Mammary epithelial cell (primary cell): ENCODE measurements at places on chromosomes 7 and 10. TPM values are rescaled to one million over a fixed set of nuclear protein-coding genes. Genes with fewer than 3 reads are reported as not detected.

Gene PNLIPRP1
- polyA plus RNA-seq, result not detected

Gene VIPR2
- polyA plus RNA-seq, result not detected

Gene SPDYE16
- not detected for polyA plus RNA-seq

Gene KCP
- 0.20 TPM for polyA plus RNA-seq

Gene IKZF1
- polyA plus RNA-seq, result 0.01 TPM

Gene PITX3
- polyA plus RNA-seq, result not detected

Gene CRTAC1
- polyA plus RNA-seq, result not detected

Gene CREB3L2
- polyA plus RNA-seq, result 22.4 TPM

Gene ITGB8
- polyA plus RNA-seq, result 32.3 TPM

Gene RBM33
- polyA plus RNA-seq, result 5.0 TPM

Gene SPAG6
- polyA plus RNA-seq, result not detected

Gene GDF2
- polyA plus RNA-seq, result not detected

Gene SPDYE9
- not detected for polyA plus RNA-seq

Gene SCART1
- 0.67 TPM for polyA plus RNA-seq

Gene RPS24
- 3,275 TPM for polyA plus RNA-seq

Gene PRSS1
- polyA plus RNA-seq, result not detected

Gene PAOX
- polyA plus RNA-seq, result 2.4 TPM

Gene IQCE
- 5.4 TPM for polyA plus RNA-seq

Gene SLC26A5
- polyA plus RNA-seq, result not detected

Gene ZDHHC16
- 85.7 TPM for polyA plus RNA-seq

Gene ACTL6B
- not detected for polyA plus RNA-seq

Gene ELOVL3
- polyA plus RNA-seq, result 1.2 TPM

Gene PCGF5
- polyA plus RNA-seq, result 13.4 TPM

Gene WDR11
- polyA plus RNA-seq, result 34.0 TPM

Gene FGL2
- polyA plus RNA-seq, result 0.03 TPM

Gene SYNPO2L
- polyA plus RNA-seq, result not detected

Gene NME8
- not detected for polyA plus RNA-seq

Gene KCNMA1
- 29.7 TPM for polyA plus RNA-seq

Gene SPDYE2B
- polyA plus RNA-seq, result not detected

Gene GATA3
- polyA plus RNA-seq, result 5.3 TPM

Gene ADAP1
- polyA plus RNA-seq, result 9.3 TPM

Gene FZD8
- 9.4 TPM for polyA plus RNA-seq

Gene ENO4
- 0.18 TPM for polyA plus RNA-seq

Gene OPN4
- polyA plus RNA-seq, result not detected

Gene HOXA10
- polyA plus RNA-seq, result 0.18 TPM

Gene KCND2
- not detected for polyA plus RNA-seq

Gene ANXA8
- 571 TPM for polyA plus RNA-seq

Gene TNRC18
- 22.3 TPM for polyA plus RNA-seq

Gene NKX1-2
- 3.4 TPM for polyA plus RNA-seq

Gene ATRNL1
- polyA plus RNA-seq, result 0.06 TPM

Gene DMBT1
- 1.1 TPM for polyA plus RNA-seq

Gene OPALIN
- not detected for polyA plus RNA-seq

Gene SPDYE2
- not detected for polyA plus RNA-seq

Gene CTAGE4
- 1.5 TPM for polyA plus RNA-seq

Gene ATP5F1C
- polyA plus RNA-seq, result 292 TPM

Gene HOXA1
- polyA plus RNA-seq, result 6.0 TPM

Gene DGKI
- polyA plus RNA-seq, result 0.03 TPM

Gene PTPRN2
- not detected for polyA plus RNA-seq

Gene SPDYE1
- not detected for polyA plus RNA-seq

Gene WASHC2C
- 7.4 TPM for polyA plus RNA-seq

Gene C10orf62
- polyA plus RNA-seq, result 0.05 TPM

Gene TMEM213
- polyA plus RNA-seq, result not detected

Gene C7orf57
- polyA plus RNA-seq, result 1.1 TPM
